Progenitor cell of endocrine pancreas (in vitro differentiated cells): ENCODE measurements at places on chromosomes 5 and 9. TPM values are rescaled to one million over a fixed set of nuclear protein-coding genes. Genes with fewer than 3 reads are reported as not detected.

ZNF462 gene
- total RNA-seq: 102 and 103 TPM in 2 replicates

DNA sequence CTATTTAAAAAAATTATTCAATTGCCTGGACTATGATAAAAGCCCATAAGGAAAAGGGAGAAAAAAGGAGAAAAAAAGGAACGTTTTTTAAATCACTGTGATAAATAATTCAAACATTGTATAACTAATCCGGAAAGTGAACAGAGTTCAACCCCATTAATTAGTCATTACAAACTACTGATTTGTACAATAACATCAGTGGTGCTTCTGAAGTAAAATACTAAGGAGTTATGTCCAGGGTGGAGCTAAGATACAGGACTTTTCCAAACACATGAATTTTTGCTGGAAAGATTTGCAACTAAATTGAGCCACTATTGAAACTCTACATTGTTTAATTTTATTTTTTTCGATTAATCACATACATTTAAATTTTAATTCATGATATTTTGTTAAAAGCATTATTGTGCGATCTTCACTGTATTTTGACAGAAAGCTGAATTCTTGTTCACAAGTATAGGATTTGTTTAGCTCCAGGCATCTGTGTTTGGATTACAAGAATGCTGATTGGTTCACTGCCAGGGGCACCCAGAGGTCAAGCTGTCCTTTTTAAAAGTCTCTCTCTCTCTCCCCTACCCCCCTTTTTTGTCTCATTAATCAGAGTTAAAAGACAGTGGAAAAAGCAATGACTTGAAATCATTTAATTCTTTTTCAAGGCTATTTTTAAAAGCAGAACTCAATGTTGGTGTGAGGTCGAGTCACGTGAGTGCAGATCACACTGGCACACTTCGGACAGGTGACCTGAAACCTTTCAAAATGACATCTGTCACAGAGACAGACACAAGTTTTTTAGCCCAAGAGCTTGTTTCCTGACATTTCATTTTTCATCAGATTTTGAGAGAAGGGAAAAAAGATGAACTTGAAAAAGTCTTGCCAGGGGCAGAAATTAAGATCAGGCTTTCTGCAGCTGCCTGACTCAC, 387.3 kb downstream of the NR2F1-AS1 start:
- H3K27me3 ChIP-seq: no peaks in the 10 kb centered on the region
- no peak for DNase-seq
- H3K36me3 ChIP-seq: no peaks in the 10 kb centered on the region
- peak overlapping the region; percentile 9 for H3K4me3 ChIP-seq
- peaks cover 32% of the 10 kb centered on the region for H3K4me1 ChIP-seq
- H3K27ac ChIP-seq: peak overlapping the region; percentile 22

GRCh38 chr5:173187054-173187743, 42.9 kb downstream of the BNIP1 start:
- H3K4me3 ChIP-seq: no peak overlapping the region
- no peak overlapping the region for H3K27ac ChIP-seq
- H3K36me3 ChIP-seq: no peaks in the 10 kb centered on the region
- no peaks in the 10 kb centered on the region for H3K4me1 ChIP-seq
- DNase-seq: no peak

DNA sequence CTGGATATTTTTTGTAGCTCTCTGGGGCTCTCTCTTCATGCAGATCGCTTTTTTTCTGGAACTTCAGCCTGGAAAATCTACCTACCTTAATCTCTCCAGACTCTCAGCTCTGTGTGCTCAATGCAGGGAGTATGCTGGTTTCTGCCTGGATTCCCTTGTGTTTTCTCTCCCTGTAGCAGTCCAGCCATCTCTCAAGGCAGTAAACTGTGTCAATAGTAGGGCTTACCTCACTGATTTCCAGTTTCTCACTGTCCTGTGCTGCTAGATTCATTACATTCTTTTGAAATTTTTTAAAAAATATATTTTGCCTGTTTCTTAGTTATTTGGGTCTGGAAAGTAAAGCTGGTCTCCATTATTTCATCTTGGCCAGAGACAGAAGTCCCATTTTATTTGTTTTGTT, 951.4 kb downstream of the NR2F1-AS1 start:
- H3K4me3 ChIP-seq: no peak overlapping the region
- no peak overlapping the region for H3K27ac ChIP-seq
- no peaks in the 10 kb centered on the region for H3K27me3 ChIP-seq
- no peak for DNase-seq
- peaks cover 7% of the 10 kb centered on the region for H3K4me1 ChIP-seq

DNA sequence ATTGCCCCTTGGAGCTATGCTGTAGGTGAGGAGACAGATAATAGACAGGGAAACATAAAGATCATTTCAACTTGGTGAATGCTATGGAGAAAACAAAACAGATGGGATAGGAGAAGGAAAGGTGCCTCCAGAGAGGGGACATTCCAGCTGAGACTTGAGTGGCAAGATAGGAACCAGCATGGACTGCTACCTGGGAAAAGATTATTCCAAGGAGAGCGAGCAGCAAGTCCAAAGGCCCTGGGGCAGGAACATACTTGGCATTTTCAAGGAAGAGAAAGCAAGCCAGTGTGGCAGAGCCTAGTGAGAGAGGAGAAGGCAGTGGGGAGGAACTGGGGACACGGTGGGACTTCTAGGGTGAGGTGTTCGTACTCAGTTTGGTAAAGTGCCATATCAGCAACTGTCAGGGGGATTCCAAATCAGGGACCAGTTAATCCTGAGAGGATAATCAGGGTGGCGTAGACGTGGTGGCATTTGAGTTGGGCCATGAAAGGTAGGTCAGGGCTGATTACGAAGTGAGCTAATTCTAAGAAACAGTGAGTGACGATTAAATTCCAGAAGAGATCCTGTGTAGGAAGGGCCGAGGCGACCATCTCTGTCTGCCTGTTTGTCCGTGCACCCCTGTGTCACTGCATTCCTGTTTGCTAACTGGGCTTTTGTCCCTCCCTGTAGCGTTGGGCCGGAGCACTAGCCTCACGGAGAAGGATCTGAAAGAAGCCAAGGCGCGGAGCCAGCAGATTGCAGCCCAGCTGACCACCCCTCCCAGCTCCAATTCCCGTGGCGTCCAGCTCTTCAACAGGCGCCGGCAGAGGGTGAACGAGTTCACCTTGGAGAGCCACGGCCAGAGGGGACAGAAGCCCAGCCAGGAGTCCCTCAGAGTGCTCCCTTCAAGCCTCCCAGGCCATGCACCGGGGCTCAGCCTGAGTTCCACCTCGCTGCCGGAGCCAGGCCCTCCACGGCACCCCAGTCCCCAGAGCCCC, 7.1 kb downstream of the SYNPO start:
- H3K27me3 ChIP-seq: peaks cover 14% of the 10 kb centered on the region
- no peak for DNase-seq
- no peak overlapping the region for H3K27ac ChIP-seq
- H3K36me3 ChIP-seq: no peaks in the 10 kb centered on the region
- peaks cover 7% of the 10 kb centered on the region for H3K4me1 ChIP-seq

DNA sequence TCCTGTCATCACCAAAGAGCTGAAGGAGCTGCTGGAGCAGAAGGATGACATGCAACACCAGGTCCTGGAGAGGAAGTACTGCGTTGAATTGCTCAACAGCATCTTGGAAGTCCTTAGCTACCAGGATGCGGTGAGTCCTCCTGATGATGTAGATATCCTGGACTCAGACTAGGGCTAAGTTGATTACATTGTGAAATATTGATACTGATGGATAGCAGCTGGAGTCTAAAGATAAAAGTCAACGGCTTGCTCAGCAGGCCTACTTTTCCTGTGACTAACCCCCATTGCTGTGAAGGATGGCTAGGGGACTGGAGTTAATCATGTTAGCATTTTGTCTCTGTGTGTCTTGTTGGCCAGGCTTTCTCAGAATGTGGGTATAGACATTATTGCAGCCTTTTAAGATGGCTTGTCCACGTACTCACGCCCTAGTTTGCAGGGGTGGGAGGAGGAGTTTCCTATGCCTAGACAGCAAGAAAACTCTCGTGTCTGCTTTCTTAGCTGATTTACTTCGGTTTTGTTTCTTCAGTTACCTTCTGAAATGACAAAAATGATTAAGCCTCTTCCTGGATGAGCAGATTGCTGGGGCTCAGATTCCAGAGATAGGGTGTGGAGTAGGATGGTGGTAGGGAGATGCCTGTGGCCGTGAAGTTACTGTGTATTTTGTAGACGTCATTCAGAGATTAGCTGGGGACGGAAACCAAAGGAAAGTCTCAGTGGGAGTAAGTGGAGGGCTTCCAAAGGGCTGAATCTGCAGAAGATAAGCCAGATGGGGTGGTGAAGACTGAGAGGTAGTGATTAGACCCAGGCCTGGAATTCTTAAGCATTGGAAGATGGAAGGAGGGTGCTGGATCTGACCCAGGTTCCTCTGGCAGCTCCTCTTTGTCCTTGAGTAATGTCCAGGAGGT, 166.3 kb downstream of the DOCK2 start:
- peaks cover 9% of the 10 kb centered on the region for H3K4me1 ChIP-seq
- no peak for DNase-seq
- no peak overlapping the region for H3K27ac ChIP-seq

DNA sequence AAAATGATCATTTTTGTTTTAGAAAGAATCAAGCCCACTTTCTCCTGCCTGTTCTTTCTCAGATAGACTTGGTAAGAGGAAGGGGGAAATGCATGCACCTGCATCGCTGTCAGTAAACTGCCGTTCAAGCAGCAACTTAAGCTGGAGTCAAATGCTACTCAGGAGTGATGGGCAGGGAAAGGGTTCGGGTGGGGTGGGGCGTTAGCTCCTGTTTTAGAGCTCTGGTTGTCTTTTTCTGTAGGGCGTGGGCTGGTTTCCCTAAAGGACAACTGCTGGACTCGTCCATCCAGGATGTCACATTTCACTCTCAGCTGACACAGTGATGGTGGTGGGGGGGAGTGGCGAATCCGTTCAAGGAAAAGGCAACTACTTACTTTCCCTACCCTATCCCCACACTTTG, 75.0 kb downstream of the NDFIP1 start:
- no peaks in the 10 kb centered on the region for H3K27me3 ChIP-seq
- H3K4me3 ChIP-seq: no peak overlapping the region
- H3K27ac ChIP-seq: no peak overlapping the region
- no peak for DNase-seq
- H3K36me3 ChIP-seq: no peaks in the 10 kb centered on the region

TAS2R1 gene
- total RNA-seq: 0.22 TPM in 1 of 2 replicates, not detected in the other

GRCh38 chr5:95725071-95725820, 5.9 kb upstream of the RHOBTB3 start:
- peaks cover 42% of the 10 kb centered on the region for H3K4me1 ChIP-seq
- H3K27ac ChIP-seq: no peak overlapping the region
- H3K27me3 ChIP-seq: no peaks in the 10 kb centered on the region
- no peak overlapping the region for H3K4me3 ChIP-seq
- no peaks in the 10 kb centered on the region for H3K36me3 ChIP-seq

GRCh38 chr5:58315794-58316193, 144.1 kb downstream of the PLK2 start:
- no peak for DNase-seq
- no peaks in the 10 kb centered on the region for H3K36me3 ChIP-seq
- no peak overlapping the region for H3K27ac ChIP-seq
- peaks cover 1% of the 10 kb centered on the region for H3K4me1 ChIP-seq
- H3K4me3 ChIP-seq: no peak overlapping the region

DNA sequence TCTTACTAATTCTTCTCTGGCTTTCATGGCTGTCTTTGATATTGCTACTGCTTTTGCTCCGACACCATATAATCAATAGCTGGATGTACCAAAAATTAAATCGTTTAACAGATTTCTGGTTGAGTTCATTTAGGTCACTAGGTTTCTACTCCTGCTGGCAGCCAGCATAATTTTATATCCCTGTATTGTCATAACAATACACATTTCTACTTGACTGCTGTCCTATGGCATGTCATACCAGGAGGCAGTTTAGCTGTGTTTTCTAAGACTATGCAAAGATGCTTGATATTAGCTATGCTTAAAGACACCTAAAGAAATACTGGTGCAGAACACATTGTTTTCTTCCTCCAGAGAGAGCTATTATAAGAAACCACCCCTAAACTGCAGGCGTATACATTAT, 337.2 kb upstream of the CDH6 start:
- no peaks in the 10 kb centered on the region for H3K36me3 ChIP-seq
- H3K27ac ChIP-seq: no peak overlapping the region
- no peak overlapping the region for H3K4me3 ChIP-seq
- DNase-seq: no peak
- H3K4me1 ChIP-seq: peaks cover 4% of the 10 kb centered on the region
- no peaks in the 10 kb centered on the region for H3K27me3 ChIP-seq

ZNF883 gene
- 14.1 and 16.5 TPM in 2 replicates for total RNA-seq

DNA sequence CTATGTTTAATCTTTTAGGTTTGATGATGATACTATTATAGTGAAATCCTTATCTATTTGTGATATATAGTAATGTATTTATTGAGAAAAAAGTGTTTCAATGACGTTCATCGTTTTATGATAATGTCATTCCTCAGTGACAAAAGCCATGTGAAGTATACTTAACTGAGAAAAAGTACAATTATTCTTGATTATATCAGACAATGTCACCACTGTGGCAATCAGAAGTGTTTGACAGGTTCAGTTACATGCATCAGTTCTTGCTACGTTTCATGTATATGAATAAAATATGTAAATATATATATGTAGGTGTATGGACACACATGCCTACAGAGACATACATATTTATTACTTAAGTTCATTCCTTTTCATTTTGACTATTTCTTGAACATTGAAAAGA, 341.5 kb upstream of the CDH10 start:
- H3K36me3 ChIP-seq: no peaks in the 10 kb centered on the region
- no peaks in the 10 kb centered on the region for H3K4me1 ChIP-seq
- H3K27me3 ChIP-seq: no peaks in the 10 kb centered on the region
- H3K27ac ChIP-seq: no peak overlapping the region

DNA sequence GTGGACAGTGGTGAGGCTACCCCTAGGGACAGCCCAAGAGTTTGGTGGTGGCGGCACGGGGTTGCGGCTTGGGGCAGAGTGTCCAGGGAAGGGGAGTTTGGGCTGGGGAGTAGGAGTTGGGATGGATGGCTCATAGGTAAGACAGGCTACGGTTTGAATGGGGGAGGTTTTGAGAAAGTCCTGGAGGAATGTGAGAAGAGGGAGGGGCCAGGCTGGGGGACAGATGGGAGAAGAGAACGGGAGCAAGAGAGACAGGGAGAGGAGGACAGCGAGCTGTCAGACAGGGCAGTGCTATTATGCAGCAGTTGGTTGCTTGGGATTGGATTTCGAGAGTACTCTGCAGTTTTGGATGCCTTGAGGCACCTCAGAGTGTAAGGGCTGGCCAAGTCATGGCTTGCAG, 24.5 kb downstream of the PSD2 start:
- no peak for DNase-seq
- H3K27me3 ChIP-seq: peaks cover 50% of the 10 kb centered on the region
- H3K4me3 ChIP-seq: no peak overlapping the region
- H3K27ac ChIP-seq: no peak overlapping the region

GRCh38 chr5:40570408-40571129, 109.1 kb upstream of the PTGER4 start:
- no peaks in the 10 kb centered on the region for H3K36me3 ChIP-seq
- H3K27me3 ChIP-seq: no peaks in the 10 kb centered on the region
- no peaks in the 10 kb centered on the region for H3K4me1 ChIP-seq
- H3K27ac ChIP-seq: no peak overlapping the region
- DNase-seq: no peak
- H3K4me3 ChIP-seq: no peak overlapping the region

HACD4 gene
- 0.72 and 0.80 TPM in 2 replicates for total RNA-seq

GRCh38 chr9:71504636-71505035, 263.7 kb downstream of the CEMIP2 start:
- H3K36me3 ChIP-seq: no peaks in the 10 kb centered on the region
- no peak for DNase-seq
- no peak overlapping the region for H3K27ac ChIP-seq
- no peaks in the 10 kb centered on the region for H3K4me1 ChIP-seq
- H3K4me3 ChIP-seq: no peak overlapping the region
